ENCODE measurements at places on chromosomes 12 and 14.

- DNase-seq: no peak
These were observed 12.5 kb upstream of the MAP3K9 start for GRCh38 chr14:70821584-70822529.

GRCh38 chr14:44316647-44317440 is 190.2 kb downstream of the FSCB start:
- DNase-seq: no peak

DNA sequence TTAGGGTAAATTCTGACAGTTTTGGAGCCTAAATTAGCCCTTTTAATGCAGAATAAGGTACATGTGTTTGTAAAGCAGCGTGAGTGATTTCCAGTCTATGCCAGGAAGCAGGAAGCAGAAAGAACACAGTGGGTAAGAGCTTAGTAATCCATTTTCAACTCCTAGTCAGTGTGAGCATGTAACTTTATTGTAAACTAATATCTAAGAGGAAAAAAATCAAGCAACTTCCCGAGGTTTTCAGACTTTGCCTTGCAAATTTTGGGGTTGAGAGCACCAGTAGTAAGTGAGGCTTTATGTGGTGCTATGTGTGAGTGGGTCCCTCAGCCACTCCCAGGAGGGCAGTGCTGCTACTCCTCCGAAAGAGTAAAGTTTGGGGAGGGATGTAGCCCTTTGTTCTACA is 2.9 kb downstream of the CIPC start:
- DNase-seq: no peak

- no peak for DNase-seq
These were observed 176.7 kb upstream of the SEL1L start for GRCh38 chr14:81710232-81710845.

- DNase-seq: no peak
These were observed 568 bp downstream of the CCDC184 start for GRCh38 chr12:48183876-48184548.

DNA sequence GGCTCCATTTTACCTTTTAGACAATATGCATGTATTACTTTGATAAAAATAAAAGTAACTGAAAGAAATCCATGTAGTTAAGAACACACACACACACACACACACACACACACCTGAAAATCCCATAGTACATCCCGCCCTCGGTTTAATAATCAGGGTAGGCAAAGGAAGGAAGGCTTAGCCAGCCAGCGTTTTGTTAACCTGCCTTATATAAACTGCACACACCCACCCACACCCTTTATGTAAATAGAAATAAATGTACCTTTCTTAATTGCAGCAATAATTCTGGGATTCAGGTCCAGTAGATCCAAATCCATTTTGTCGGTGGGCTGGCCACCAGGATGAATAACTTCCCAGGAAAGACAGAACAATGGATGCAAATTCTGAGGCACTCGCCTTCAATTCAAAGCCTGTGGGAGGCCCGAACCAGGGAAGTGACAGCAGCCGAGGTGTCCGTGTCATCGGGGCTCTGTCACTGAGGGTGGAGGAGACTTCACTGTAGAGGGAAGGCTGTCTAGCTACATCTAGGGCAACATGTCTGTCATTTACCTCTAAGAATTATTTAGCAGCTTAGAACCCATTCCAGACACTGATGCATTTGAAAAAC is 4.4 kb downstream of the XRCC3 start:
- DNase-seq: no peak

GRCh38 chr12:42908712-42909111 is 319.2 kb upstream of the PRICKLE1 start:
- no peak for DNase-seq

- peak; percentile 20 for DNase-seq
These were observed 61.4 kb downstream of the VWF start for GRCh38 chr12:6062757-6063735.
